Mucosa of descending colon (tissue), 3 donors: ENCODE measurements at places on chromosomes 4 and X. TPM values are rescaled to one million over a fixed set of nuclear protein-coding genes. Genes with fewer than 3 reads are reported as not detected.

- no peak for DNase-seq
Observed at GRCh38 chr4:160795216-160795615, 1368.6 kb downstream of the FSTL5 start.

- DNase-seq, result peak; percentile 21
Observed at GRCh38 chr4:8076023-8076422, 82.6 kb downstream of the ABLIM2 start.

- DNase-seq, result no peak
Observed at GRCh38 chr4:13844740-13845139, 217.2 kb upstream of the BOD1L1 start.

DNA sequence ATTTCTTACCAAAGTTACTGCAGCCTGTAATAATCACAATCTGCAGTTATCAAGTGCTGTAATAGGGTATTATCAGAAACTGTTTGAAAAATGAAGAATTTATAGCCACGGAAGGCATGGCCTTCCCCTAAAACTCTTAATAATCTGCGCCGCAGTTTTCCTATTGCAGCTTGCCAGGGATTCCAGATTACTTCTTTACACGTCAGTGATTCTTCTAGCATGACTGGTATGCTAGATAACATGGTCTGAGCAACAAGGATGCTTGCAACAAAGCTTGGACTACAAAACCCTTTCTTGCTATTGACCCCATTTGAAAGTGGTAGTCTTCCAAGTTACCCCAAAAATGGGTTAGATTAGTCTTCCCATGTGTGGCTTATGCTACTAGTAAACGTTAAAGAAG, 47.2 kb upstream of the GK2 start:
- DNase-seq, result no peak

TRIML2 gene
- total RNA-seq, result not detected

GRCh38 chr4:122661176-122662160, 40.6 kb upstream of the IL21 start:
- DNase-seq, result no peak

TSPAN7 gene
- total RNA-seq, result 104 TPM

DNA sequence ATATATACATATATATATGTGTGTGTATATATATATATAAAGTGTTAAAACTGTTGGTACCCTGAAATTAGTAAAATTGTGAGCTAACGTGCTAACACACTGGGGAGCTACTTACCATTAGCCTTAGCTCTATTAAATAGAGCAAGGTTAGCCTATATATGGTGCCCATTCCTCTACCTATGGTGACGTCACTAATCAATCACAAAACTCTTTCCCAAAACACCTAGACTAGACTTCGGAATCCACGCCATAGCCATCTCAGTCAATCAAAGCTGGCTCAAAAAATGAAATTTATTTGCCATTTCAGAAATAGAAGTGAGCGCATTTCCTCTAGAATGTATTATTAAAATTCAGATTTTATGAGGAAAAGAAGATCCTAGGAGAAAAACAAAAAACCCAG, 229.0 kb upstream of the TENM3 start:
- DNase-seq, result no peak

- no peak for DNase-seq
Observed at GRCh38 chr4:113349430-113349829, 300.0 kb downstream of the ANK2 start.

- no peak for DNase-seq
Observed at GRCh38 chrX:120671963-120672362, 42.1 kb upstream of the C1GALT1C1 start.

GRCh38 chrX:3962511-3963311, 249.3 kb upstream of the PRKX start:
- DNase-seq, result no peak

BTC gene
- 6.3 TPM for total RNA-seq

GRCh38 chr4:149095811-149096210, 653.6 kb upstream of the NR3C2 start:
- DNase-seq, result no peak

DNA sequence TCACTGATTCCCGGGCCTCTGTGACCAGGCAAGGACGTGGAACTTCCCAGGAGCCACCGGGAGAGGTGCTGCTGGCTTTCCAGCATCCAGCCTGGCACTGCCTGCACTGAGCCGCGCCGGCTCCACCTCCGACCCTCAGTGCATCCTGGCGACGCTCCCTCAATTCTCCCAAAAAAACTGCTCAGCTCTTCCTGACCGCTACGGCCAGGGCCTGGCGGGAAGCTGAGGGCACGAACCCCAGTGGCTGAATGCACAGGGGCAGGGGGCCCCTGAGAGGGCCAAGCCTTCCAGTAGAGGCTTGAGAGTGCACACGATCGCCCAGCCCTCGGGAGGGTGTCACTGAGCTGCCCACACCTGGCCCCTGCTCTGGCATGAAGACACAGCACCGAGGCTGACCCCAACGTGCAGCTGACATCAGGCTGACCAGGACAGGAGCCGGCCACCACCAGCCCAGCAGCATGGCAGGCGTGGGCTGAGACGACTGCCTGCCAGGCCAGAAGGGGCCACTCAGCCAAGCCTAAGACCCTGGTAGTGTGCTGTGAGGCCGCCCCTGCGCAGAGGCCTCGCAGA, 6.9 kb downstream of the CTBP1 start:
- DNase-seq, result peak; percentile 41

- DNase-seq, result no peak
Observed at GRCh38 chr4:8639021-8639420, 46.5 kb downstream of the CPZ start.

- no peak for DNase-seq
Observed at GRCh38 chr4:67256388-67257043, 288.8 kb downstream of the CENPC start.

- no peak for DNase-seq
Observed at GRCh38 chrX:123087326-123087725, 96.8 kb upstream of the GRIA3 start.

UGT2B17 gene
- 703 TPM for total RNA-seq

GRCh38 chr4:1403591-1404572, 2.4 kb downstream of the NKX1-1 start:
- DNase-seq, result no peak

GRCh38 chrX:18701621-18702361, 5.7 kb upstream of the PPEF1 start:
- no peak for DNase-seq

DNA sequence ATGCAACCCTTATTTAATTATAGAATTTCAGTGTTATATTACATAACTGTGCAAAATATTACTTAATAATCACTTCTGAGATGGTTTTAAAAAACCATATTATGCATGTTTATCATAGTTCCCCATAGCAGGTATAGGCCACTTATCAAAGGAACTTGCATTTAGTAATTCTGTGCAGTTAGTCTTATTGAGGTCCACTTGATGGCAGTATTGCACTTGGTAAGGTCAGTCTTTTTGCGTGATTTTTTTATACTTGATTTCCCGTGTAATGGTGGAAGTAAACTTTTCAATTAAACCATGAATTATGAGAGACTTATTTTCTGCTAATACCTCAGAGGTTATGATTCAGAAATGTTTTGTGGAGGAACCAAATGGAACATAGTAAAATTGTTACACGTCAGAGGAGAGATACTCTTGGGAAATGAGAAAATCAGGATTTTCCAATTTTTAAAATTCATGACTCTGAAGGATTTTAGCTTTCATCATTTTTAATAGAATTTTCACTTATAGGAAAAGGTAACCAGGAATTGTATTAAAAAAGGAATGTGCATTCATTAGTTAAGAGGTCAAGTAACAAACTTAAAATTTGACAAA, 230.0 kb downstream of the CCSER1 start:
- DNase-seq, result no peak

GRCh38 chr4:36921476-36922216, 322.9 kb upstream of the NWD2 start:
- DNase-seq, result no peak

FAM47E gene
- 6.1 TPM for total RNA-seq

- no peak for DNase-seq
Observed at GRCh38 chr4:38687571-38688011, 23.6 kb downstream of the KLF3 start.

- no peak for DNase-seq
Observed at GRCh38 chr4:137638934-137639333, 106.6 kb upstream of the PCDH18 start.

- no peak for DNase-seq
Observed at GRCh38 chrX:134526399-134526798, 66.4 kb downstream of the HPRT1 start.

HHIP gene
- total RNA-seq, result 2.7 TPM
